Stimulated activated CD8-positive, alpha-beta memory T cell treated with anti-CD3 and anti-CD28 coated beads, Interleukin-4, amount 100 ng/mL, for 1 hour (primary cell): ENCODE measurements at places on chromosomes 12 and 14.

DNA sequence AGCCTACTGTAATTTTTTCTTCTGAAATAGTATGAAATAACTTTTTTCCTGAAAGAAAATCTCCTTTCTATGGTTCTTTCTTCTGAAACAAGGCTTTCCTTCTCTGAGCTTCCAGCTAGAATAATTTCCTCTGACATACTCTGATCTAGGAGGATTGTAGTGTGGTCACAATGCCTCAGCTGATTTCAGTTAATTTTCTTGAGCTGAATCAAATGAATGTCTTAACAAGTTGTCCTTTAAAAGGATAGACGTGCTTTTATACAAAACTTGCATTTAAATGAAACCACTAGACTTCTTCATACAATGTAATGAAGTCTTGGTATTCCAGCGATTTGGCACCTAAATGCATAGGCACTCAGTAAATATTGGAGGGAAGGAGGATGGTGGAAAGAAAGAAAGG lies 94.4 kb downstream of the BICD1 start:
- no peak for DNase-seq

GRCh38 chr12:68675101-68675842 lies 11.5 kb upstream of the NUP107 start:
- peak; percentile 52 for DNase-seq

DNA sequence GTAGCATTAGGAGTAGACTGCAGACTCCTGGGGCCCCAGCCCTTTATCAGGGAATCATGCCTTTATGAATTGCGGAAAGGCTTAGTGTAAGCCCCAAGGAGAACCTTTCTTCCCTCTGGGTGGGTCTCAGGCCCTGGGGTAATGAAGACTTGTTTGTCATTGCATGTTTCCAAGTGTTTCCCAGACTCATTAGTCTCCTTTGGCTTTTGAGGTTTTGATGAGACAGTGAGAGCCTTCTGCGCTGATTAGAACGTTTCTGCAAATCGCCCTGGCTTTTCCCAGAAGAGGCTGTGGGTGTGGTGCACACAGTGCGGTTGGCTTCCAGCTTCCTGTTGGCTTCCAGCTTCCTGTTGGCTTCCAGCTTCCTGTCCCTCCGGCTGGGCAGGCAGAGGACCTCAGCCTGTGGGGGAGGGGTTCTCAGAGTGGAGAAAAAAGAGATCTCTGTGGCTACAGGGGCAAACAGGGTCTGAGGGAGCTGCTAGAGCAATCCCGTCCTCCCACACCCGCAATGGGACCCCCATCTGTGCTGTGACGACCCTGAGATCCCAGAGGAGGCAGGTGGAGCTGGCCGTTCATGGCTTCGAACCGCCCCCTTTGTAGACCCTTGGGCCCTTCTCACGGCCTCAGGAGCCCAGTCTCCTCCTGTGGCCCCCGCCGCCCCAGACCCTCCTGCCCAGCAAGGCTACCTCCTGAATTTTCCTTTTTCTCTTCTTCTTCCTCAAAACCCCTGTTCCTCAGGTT lies 42.1 kb downstream of the GPR68 start:
- DNase-seq: no peak

GRCh38 chr12:78802593-78802992 lies 62.0 kb upstream of the SYT1 start:
- no peak for DNase-seq

GRCh38 chr14:53847881-53848280 lies 108.7 kb downstream of the BMP4 start:
- no peak for DNase-seq

DNA sequence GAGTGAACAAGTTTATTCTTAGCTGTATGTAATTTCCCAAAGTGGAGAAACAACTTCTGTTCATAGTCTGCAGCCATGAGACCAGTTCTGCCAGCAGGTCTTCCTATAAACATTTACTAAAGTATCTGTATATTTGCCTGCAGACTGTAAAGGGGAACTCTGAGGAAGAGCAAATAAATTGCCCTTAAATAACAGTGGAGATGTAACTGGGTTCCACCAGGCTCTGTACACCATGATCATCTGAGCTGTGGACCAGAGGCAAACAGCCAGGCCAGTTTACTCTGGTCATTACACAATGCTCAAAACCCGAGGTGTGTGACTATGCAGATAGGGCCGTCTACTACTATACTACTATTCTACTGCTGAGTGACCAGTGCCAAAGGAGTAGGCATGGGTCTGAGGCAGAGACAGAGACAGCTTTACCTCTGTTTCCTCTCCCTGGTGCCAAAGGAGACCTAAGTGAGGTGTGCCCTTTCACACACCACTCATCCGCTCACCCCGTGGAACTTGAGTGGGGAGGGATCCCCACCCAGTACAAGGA lies 21.1 kb upstream of the CERS5 start:
- no peak for DNase-seq

GRCh38 chr14:91580876-91581577 lies 70.9 kb upstream of the PPP4R3A start:
- no peak for DNase-seq

DNA sequence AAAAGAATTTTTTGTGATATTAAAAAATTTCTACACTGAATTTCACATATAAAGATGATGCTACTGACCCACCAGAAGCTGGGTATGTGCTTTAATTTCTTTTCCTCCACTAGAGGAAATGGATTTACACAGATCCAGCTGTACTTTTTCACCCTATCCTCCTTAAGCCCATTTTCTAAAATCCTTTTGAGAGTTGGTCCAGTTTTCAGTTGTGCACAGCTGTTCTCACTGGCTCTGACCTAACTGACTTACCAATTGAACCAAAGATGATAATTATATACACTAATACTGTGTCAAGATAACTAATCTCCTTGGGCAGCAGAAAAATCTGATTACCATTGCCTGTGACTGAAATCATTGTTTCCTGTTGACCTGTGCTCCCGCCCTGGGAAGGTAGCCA lies 108.5 kb downstream of the ZFC3H1 start:
- no peak for DNase-seq

- DNase-seq: no peak
These were observed 352.6 kb downstream of the BMP4 start for GRCh38 chr14:53603994-53604393.

DNA sequence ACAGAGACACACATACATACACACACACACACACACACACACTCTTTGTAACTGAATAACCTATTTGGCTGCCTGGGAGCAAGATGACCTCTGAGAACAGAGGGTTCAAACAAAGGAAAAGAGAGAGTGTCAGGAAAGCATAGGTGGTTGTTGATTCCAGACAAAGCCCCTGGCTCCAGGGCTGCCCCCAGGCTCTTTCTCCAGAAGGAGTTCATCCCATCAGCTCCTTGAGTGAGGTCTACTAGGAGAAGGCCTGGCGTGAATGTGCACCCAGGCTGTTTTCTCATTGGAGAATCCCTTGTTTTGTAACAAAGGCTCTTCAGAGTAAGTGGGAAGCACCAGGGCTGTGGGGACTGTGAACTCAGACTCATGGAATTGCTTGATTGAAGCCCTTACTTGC lies 151.9 kb downstream of the EMP1 start:
- no peak for DNase-seq

DNA sequence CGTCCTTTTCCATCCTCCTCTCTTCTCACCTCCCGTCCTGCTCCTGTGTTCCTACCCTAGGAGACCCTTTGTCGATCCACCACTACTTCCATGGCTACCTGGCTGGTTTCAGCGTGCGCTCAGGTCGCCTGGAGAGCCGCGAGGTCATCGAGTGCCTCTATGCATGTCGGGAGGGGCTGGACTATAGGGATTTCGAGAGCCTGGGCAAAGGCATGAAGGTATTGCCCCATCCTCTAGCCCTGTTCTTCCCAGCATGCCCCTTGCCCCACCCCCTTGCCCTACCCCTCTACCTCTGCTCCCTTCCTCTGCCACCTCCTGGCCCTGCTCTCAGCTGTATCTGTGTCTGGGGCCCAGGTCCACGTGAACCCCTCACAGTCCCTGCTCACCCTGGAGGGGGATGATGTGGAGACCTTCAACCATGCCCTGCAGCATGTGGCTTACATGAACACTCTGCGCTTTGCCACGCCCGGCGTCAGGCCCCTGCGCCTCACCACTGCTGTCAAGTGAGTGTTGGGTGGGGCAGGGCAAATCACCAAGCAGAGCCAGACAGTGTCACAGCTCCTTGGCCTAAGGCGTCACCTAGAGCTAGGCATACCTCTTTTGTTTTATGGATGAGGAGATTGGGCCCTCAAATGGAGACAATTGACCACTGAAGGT lies 12.8 kb downstream of the CLSTN3 start:
- no peak for DNase-seq

GRCh38 chr14:92144708-92145107 lies 22.9 kb downstream of the CPSF2 start:
- DNase-seq: no peak

GRCh38 chr12:42284157-42284556 lies 41.7 kb downstream of the ZCRB1 start:
- DNase-seq: no peak

DNA sequence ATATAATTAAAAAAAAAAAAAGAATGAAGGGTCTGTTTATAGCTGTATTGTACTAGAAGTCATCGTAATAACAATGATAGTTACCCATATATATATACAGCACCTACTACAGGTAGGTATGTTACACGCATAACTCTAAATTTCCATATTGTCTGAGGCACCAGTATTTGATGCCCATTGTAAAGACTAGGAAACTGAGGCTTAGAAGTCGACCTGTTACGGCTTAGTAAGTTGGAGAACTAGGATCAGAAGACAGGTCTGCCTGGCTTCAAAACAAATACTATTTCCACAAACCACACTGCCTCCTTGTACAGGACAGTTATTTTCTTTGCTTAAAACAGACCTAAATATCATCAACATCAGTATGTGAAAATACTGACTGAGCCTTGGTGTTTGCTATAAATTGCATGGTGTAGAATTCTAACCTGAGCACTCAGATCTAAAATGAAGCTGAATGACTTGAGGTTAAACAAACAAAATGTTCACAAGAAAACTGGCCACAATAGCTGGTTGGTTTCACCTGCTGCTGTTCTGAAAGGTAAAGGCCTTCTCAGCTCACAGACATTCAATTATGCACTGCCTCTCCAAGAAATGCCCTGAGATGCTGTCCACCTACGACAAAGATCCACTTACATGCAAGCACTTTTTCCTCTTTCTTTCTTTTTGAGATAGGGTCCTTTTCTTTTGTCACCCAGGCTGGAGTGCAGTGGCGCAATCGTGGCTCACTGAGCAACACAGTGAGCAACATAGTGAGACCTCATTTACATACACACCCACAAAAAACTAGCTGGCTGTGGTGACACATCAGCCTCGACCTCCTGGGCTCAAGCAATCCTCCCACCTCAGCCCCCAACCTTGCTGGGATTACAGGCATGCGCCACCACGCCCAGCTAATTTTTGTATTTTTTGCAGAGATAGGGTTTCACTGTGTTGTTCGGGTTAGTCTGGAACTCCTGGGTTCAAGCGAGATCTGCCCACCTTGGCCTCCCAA lies 35.7 kb downstream of the SSH1 start:
- DNase-seq: no peak

DNA sequence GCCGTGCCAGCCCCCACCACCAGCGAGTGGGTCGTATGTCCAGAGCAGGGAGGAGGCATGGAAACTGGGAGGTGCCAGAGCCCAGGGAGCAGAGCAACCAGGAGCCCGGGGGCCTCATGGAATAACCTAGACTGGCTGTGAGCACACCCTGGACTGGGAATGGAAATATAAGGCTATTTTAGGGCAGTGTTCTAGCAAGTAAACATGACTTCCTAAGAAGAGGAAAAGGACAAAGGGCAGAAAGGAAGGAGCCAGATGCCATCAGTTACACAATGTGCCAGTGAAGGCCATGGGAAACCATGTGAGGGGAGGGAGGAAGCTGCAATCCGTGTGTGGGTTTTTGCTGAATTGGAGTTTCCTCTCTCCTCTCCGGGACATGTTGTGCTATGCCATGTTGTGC lies 18.7 kb upstream of the CPM start:
- no peak for DNase-seq

DNA sequence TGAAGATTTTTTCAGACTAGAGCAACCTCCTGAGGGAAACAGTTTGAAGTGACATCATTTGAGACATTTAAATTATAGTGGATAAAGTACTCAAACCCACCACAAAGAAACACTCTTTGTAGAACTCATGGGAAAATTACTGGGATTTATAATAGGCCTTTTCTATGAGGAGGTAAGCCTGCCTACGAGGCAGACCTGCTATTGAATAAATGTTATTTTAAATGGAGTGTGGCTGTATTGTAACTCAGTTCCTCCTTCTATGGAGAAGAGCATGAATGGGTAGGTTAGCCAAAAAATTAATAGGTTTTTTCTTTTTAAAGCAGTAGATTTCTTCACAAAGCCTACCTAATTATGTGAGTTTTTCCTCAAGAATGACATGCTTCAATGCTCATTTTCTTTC lies 63.7 kb upstream of the PLEKHA5 start:
- no peak for DNase-seq

DNA sequence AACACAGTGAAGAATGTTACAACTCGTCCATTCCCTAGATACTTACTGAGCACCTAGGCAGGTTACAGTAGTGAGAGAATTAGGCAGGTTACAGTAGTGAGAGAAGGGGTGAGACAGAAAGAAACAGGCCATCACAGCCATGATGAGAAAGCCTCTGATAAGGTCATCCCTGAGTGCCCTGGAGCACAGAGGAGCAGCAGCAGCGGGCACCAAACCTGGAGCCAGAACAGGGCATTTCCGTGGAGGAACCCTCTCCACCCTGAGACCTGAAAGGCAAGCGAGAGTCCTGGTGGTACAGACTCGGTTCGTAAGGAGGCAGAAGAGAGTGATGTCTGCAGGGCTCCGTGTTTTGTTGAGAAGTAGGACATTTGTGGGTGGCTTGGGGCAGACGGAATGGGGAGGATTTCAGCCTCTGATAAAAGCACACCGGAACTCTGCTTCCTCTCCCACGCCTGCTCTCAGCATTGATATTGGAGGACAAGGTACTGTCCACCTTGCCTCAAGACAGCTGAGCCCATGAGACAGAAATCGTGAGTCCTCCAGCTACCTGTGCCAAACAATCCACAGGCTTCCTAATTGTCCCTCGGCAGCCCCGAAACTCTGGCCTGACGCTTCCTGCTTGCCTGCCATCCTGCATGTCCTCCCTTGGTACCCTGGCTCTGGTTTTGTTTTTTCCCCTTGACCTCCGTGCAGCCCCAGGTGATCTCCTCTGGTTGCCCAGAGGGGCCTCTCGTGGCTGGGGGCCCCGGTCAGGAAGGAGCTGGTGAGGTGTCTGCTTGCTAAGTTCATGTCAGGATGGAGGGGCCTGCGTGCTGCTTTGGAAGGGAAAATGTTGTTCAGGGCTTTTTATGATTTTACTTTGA lies 136.1 kb downstream of the GCH1 start:
- no peak for DNase-seq

DNA sequence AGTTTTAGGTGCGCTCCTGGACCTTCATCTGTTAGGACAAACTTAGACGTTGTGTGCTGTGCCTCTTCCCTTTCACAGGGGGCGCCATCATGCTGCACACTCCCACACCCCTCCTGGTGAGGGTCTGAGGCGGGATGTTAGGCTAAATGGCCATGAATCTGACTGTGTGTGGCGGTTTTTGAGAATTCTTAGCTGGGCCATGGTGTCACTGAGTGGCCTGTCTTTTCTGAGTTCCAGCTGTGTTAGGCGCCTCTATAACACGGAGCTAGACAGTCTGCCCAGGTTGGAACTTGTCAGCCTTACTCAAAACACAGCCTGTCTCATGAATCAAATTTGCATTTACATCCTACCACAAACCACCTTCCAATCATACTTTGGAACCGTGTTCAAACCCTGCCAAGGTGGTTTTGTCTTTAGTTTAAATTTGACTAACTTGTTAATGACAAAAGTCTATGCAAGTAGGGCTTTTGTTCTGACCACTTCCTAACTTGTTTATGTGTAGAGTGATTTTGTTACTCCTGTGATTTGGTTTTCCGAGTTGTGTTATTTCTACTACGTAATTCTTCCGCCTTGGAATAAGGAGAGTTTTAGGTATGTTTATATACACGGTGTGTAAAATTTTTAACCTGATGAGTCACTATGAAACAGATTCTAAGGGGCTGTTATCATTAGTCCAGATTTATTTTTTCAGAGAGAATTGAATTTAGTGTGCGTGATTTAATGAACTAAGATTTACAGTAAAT lies 19.6 kb downstream of the ACVR1B start:
- no peak for DNase-seq
